ENCODE measurements at places on chromosomes 3 and 15.

DNA sequence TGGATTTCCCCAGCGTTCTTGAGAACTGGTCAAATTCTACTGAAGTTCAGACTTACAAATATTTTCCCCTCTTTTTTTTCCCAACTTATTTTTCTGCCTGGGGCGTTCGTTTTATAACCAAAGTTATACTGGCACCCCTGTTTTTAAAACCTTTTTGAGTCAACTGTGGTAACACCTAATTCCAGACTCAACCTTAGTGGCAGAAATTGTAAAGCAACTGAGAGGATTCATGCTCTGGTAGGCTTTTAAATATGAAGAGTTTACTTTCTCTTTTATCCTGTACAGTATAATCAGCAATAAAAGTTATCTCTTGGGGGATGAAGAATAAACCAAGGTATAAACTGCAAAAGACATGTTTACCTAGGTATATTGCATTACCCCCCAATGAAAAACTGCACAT lies 2.3 kb downstream of the IL5RA start:
- no peak for DNase-seq

DNA sequence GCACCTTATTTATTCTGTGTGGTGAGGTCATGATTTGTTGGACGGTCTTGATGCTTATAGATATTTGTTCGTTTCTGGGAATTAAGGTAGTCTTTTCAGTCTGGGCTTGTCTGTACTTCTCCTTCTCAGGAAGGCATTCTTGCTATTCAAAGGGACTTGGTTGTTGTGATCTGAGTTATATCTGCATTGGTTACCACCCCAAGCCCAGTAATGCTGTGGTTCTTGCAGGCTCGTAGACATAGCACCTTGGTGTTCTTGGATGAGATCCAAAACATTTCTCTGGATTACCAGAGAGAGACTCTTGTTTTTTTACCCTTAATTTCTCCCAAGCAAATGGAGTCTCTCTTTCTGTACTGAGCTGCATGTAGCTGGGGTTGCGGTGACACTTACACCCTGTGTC lies 128.0 kb upstream of the CBLB start:
- DNase-seq, result no peak

GRCh38 chr15:90119367-90119766 lies 17.1 kb upstream of the IDH2 start:
- no peak for DNase-seq

DNA sequence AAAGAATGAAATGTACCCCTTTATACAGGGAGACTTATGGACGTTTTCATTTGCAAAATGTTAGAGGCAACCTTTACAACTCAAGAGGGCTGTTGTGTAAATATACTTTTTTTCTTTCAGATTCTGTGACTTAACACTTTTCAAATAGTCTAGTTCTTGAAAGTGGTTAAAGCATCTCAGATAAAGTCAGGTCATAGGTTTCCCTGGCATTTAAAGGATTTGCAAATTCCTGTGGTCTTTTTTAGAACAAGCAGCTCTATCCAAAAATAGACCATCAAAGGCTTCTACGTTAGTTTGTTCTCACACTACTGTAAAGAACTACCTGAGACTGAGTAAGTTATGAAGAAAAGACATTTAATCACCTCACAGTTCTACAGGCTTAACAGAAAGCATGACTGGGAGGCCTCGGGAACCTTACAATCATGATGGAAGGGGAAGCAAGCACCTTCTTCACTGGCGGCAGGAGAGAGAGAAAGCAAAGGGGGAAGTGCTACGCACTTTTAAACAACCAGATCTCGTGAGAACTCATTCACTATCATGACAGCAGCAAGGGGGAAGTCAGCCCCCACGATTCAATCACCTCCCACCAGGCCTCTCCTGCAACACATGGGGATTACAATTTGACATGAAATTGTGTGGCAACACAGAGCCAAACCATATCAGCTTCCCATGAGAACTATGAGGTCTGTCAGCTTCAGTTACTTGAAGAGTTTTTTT lies 23.3 kb upstream of the GABRR3 start:
- DNase-seq, result no peak

GRCh38 chr3:190345027-190345821 lies 23.0 kb upstream of the CLDN1 start:
- DNase-seq, result no peak

DNA sequence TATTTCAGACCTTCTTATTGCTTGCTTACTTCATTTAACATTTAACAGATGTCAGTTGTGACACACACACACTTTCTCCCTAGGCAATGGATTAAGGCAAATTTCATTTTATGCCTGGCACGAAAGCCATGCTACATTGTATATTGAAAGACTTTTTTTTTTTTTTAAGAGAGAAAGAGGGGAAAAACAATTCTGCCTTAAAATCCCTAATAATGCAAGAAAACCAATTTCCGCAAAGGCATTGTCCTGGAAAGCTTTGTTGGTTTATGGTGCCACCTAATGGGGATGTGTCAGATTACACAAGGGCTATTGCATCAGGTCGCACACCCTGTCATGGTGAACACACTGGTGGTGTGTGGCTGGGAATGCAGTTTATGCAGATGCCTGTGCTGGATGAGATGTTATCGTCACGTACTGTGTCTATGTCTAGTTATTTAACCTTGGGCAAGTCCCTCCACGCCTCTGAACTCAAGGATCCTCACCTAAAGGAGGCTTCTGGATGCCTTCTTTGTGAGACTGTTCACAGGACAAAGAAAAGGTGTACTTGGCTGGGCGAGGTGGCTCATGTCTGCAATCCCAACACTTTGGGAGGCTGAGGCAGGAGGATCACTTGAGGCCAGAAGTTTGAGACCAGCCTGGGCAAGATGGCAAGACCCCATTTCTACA lies 37.3 kb upstream of the RFTN1 start:
- DNase-seq, result peak; percentile 21

GRCh38 chr3:62688050-62688449 lies 187.2 kb downstream of the CADPS start:
- no peak for DNase-seq

DNA sequence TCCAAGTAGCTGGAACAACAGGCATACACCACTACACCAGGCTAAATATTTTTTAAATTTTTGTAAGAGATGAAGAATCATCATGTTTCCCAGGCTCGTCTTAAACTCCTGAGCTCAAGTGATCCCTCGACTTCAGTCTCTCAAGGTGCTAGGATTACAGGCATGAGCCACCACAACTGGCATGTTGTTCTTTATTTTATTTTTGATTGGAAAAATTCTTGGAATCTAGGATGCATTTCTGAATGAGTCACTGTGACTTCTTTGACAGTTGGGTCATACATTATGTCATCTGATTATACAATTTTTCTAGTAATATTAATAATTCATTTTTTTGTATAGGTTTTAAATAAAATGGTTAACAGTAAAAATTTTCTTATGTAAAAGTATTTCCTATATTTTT lies 870.2 kb downstream of the SI start:
- DNase-seq, result no peak

GRCh38 chr15:100021653-100022052 lies 288.4 kb upstream of the LYSMD4 start:
- DNase-seq, result no peak

GRCh38 chr15:90124507-90124906 lies 22.2 kb upstream of the IDH2 start:
- no peak for DNase-seq

DNA sequence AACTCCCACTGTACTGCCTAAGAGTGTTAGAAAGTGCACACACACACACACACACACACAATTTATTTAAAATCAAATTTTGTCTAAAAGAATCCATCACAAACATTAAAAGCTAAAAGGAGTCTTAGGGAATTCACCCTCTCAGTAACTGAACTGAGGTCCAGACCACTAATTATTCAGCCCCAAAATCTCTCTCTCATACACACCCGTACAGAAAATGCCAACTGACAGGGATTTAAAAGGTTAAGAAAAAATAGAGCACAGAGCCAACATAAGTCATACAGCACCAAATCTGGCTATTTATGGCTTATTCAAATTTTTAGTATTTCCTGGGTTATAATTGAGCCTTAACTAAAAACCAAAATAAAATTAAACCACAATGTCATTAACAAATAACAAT lies 20.7 kb downstream of the GBE1 start:
- DNase-seq, result no peak

GRCh38 chr3:194870394-194871110 lies 184.9 kb downstream of the FAM43A start:
- no peak for DNase-seq
